ENCODE measurements at places on chromosomes 4 and X.

GRCh38 chr4:101304916-101305315 lies 42.4 kb downstream of the PPP3CA start:
- no peak for DNase-seq

DNA sequence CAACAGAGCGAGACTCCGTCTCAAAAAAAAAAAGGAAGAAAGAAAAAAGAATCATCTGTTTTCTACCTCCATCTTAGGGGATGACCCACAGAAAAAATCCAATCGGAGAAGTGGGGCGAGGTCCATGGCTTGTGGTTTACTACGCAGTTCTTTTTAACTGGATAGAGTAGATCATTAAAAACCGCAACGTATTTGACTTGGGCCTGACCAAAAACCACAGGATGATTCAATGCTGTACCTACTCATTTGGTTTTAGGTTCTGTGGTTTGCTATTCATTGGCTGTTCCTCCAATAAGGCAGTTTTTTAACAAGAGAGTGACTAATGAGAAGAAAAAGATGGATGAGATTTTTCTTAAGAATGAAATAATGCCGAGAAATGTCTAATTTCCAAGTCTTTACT lies 83.7 kb downstream of the FREM3 start:
- DNase-seq, result no peak

- no peak for DNase-seq
These were observed 229.9 kb downstream of the SOX3 start for GRCh38 chrX:140274811-140275525.

DNA sequence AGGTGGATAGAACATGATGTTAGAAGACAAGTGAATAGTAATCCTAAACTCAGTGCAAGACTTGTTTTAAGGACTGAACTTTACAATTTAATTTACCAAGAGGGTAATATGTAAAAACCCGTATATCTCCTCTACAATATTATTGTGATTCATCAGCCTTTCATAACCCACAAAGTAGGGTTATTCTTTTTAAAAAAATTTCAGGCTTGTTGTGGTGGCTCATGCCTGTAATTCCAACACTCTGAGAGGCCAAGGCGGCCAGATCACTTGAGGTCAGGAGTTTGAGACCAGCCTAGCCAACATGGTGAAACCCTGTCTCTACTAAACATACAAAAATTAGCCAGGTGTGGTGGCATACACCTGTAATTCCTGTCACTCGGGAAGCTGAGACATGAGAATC lies 7.2 kb downstream of the IBSP start:
- no peak for DNase-seq

- no peak for DNase-seq
These were observed 776 bp downstream of the PABPC4L start for GRCh38 chr4:134200811-134201215.

DNA sequence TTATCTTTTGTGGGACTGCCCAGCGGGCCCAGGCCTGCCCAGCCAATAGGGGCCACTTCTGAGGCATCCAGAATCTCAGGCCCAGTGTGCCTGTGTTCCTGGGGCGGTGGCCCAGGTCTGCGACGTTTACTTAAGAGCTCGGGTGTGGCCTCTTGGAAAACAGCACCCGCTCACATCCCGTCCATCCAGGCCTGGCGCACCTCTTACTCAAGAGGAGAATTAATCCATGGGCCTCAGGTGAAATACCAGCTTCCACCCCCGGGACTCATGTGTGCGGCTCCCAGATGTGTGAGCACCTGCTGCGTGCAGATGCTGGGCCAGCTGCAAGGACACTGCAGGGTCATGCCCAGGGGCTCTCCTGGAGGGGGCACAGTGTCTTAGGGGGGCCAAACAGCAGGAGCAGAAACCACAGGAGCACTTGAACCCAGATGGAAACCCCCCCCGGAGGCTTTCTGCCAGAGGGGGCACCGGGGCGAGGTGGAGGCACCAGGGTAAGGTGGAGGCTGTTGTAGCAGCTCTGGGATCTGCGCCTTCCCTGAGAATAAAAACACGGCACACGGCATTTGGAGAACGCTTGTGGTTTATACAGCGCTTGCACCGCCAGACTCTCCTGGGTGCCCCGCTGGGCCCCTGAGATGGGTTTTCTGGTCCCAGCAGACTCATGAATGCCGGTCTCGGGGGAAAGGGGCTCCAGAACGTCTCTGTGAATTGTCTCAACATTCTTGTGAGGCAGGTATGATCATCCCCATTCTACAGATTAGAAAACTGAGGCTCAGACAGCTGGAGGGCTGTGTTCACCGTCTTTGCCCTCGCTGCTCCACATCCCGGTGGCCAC lies 2.8 kb downstream of the PSAPL1 start:
- no peak for DNase-seq

DNA sequence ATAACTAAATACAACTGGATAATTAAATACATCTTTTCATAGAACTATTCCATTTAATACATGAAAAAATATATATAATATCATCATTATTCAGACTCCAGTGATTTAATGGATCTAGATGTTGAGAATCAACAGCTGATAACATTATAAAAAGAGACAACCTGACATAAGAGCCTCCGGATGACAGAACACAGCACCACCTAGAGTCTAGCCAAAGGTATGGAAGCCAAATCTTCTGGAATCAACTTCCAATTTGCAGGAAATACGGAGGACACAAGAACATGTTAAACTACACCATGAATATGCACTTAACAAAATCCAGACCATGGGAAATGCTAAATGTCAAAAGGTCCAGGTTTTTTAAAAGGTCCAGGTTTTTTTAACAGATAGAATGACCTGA lies 55.0 kb downstream of the LRBA start:
- DNase-seq, result no peak

DNA sequence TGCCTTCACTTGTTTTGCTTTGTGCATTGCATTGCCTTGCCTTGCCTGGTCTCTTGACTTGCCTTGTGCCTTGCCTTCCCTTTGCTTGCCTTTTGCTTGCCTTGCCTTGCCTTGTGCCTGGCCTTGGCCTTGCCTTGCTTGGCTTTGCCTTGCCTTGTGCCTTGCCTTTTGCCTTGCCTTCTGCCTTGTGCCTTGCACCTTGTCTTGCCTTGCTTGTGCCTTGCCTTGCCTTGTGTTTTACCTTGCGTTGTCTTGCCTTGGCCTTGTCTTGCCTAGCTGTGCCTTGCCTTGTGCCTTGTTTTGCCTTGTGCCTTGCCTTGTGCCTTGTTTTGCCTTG lies 95.3 kb downstream of the TAB3 start:
- no peak for DNase-seq

DNA sequence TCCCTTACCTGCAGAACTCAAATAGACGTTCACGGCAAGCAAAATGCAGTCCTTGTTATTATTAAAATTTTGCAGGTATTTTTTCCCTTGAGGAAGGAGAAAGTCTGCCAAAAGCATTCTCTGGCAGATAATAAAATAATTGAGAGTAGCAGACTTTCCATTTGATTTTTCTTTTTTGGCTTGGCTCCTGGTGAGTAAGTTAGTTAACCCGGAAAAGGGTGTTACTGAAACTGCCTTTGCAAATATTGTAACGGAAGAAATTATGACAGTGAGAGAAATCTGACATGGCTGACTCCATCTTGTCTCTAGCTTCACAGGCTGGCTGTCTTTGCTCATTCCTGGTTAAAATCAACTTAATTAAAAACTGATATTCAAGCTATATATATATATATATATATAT lies 100.5 kb downstream of the GPR143 start:
- no peak for DNase-seq

GRCh38 chrX:30876367-30876766 lies 12.7 kb downstream of the TAB3 start:
- no peak for DNase-seq

DNA sequence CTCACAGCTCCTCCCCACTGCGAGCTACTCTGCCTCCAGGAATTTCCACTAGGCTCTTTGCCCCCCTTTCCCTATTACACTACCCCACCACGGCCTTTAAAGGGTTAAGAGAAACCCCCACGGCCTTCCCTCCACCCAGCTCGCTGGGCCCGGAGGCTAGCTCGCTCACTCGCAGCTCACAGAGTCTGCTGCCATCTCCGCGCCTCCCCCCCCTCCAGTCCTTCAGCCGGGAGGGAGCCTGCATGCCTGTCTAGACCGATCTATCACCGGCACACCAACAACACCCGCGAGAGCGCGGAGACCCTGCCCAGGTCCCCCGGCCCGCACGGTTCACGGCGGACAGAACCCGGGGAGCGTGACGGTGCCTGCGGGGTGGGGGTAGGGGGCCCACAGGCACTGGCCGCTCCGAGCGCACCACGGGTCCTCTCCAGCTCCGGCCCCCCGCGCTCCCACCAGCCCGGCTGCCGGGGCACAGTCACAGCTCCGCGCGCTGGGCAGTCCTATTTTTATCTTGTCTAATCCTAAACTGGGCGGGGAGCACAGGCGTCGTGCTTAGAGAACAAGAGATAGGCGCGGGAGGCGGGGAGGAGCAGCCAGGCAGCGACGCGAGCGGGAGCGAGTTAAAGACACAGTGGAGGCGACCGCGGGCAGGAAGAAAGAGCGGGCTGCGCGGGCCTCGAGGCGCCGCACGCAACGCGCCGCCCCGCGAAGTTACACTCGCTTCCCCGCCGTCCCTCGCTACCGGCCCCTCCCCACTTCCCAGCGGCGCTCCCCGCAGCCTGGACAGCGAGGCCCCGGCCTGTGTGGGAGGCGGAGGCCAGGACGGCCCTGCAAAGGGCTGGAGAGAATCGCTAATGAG lies 3.5 kb downstream of the BCOR start:
- no peak for DNase-seq

- no peak for DNase-seq
These were observed 84.3 kb upstream of the SLC4A4 start for GRCh38 chr4:71254451-71255012.

GRCh38 chrX:133989993-133990392 lies 4.6 kb upstream of the GPC3 start:
- no peak for DNase-seq

DNA sequence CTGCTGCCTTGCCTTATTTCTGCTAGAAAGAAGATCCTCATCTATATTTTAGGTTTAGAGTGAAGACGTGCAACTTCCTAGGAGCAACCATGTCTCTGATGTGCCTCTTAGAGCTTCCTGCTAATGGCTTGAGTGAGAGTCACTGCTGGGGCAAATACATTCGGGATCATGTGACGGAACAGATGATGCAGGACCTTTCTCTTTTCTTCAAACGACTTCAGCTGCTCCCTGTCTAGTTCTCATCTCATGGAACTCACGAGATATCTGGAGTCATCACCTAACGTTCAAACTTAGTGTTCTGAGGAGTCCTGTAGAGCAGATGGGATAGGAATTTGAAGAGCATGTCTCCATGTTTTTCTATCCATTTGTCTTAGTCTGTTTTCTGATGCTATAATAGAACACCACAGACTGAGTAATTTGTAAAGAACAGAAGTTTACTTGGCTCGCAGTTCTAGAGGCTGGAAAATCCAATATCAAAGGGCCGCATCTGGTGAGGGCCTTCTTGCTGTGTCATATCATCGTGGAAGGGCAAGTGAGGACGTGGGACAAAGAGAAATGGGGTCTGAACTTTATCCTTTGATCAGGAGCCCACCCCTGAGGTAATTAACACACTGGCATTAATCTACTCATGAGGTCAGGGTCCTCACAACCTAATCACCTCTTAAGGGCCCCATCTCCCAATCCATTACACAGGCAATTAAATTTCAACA lies 43.5 kb upstream of the SCRG1 start:
- DNase-seq, result no peak

- no peak for DNase-seq
These were observed 8.0 kb downstream of the LGI2 start for GRCh38 chr4:25022766-25023165.

DNA sequence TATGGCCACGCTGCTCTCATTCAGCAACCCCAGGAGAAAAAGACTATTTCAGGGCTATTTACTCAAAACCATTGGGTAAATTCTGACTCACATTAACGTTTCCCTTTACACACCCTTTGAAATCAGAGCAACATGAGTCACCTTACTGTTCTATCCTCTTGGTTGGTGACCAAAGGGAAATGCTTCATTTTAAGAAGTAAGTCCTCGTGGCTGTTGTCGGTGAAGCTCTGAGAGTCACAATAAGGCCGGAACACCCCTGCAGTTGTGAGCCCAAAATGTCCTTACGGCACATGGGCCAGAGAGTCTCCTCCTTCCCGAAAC lies 56.3 kb upstream of the SPRY1 start:
- DNase-seq, result no peak

DNA sequence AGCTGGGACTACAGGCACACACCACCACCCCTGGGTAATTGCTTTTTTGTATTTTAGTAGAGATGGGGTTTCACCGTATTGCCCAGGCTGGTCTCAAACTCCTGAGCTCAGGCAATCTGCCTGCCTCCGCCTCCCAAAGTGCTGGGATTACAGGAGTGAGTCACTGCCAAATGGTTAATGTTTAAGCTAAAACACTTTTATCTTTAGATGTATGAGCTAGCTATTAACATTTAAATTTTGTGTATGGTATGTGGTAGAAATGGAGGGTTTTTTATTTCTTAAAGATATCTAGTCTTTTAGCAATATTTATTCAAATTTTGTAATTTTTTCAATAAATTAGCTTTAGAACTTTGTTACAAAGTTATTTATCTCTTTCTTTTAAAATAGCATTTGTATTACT lies 1659.8 kb upstream of the ADGRL3 start:
- DNase-seq, result no peak

- DNase-seq, result no peak
These were observed 83.6 kb downstream of the GAB1 start for GRCh38 chr4:143420227-143420626.

DNA sequence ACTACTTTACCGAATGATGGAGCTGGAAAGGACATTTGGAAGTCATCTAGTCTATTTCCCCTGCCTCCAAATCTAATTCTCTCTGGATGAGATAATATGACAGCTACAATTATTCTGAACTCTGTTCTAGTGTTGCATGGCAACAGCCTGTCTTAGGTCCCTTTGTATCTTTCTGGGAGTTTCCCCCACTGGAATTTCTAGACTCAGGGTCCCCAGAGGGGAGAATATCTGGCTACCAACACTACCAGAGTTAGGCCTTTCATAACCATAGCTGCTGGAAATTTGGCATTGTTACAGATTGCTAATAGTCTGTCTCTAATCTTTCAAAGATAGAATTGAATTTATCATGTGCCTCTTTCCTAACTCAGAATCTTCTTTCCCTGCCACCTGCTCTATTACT lies 4.5 kb downstream of the MSN start:
- no peak for DNase-seq

GRCh38 chr4:20193141-20193936 lies 58.4 kb upstream of the SLIT2 start:
- DNase-seq, result no peak

DNA sequence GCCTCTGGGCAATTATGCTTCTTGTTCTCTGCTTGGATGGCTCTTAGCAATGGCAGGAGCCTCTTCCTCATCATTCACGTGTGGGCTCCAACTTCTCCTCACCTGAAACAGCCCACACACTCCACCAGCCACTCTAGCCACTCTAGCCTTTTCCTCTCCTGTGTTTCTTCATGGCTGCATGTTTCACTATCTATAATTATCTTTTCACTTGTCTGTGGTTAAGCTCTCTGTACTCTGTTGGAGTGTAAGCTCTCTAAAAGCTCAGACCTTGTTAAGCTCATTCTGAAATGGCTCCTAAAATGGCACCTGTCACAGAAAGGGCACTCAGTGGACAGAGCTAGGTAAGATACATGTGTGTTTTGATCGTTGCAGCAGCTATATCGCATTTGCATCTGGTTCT lies 80.0 kb downstream of the SH3KBP1 start:
- no peak for DNase-seq

Measured in activated CD4-positive, alpha-beta T cell treated with anti-CD3 and anti-CD28 coated beads, Interleukin-2, amount 50 U/mL, for 4 hours (primary cell).